ENCODE measurements at places on chromosomes 1 and 21.

- no peak for DNase-seq
Measured at GRCh38 chr1:20169932-20170331, 16.0 kb upstream of the UBXN10 start.

- DNase-seq: no peak
Measured at GRCh38 chr1:157091668-157092273, 7.8 kb downstream of the ETV3L start.

GRCh38 chr1:153544453-153545066 lies 1.0 kb downstream of the S100A4 start:
- no peak for DNase-seq

DNA sequence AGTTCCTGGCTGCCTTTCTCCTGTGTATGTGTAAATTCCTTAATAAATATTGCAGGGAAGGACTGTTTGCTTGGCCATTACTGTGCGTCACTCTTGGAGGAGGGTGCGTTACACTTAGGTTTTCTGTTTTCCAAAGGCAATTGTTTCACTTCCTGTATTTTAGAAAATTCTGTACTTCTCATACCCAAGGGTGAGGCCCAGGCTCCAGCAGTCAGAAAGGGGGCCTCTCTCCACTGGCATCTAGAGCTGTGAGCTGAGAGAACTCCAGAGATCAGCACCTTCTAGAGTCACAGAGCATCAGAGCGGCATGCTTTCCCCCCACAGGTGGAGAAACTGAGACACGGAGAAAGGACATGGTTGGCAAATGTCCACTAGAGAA lies 27.0 kb upstream of the ZFP69B start:
- no peak for DNase-seq

DNA sequence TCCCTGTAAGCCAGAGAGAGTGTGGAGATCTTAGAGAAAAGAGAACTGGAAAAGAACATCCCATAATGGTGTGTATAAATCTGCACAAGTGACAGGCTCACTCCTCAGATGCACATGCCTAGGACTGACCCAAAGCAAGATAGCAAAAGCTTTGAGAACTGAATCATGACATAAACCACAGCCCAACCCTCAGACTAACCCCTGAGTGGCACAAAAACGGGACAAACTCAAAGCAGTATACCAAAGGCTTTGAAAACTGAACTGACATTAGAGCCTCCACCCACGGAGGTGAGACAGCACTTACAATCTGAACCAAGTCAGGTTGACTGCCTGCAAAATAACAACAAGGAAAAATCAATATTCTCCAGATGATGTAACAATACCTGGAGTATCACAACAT lies 70.8 kb downstream of the TIAM1 start:
- no peak for DNase-seq

DNA sequence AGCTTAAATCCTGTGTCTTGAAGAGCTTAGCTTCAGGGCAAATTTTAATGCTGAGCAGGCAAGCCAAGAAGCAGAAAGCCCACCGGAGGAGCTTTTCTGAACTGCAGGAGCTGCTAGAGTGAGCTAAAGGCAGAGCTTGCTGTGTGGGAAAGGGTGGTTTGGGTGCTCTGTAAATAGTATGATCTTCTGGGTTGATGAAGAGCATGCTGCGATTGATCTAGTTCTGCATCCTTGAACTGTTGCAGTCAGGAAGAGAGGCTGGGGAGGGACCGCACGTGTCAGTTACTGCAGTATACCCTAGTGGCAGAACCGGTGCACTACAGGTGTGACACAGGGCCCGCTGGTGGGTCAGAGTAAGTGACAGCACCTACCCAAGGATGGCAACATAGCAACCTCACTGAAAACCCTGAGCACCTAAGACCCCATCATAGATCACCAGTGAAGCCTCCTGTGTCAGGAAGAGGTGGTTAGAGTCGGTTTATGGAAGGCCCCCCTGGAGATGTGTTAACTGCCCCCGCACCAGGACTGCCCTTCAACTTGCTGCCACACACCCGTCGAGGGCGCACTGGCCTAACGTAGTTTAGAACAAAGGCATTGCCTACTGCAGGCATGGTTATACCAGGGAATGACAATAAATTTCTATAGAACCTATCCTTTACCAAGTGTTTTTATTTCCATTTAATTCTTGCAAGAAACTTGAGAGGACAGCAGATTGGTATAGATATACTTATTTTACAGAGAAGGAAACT lies 146.0 kb upstream of the KIAA0040 start:
- no peak for DNase-seq

DNA sequence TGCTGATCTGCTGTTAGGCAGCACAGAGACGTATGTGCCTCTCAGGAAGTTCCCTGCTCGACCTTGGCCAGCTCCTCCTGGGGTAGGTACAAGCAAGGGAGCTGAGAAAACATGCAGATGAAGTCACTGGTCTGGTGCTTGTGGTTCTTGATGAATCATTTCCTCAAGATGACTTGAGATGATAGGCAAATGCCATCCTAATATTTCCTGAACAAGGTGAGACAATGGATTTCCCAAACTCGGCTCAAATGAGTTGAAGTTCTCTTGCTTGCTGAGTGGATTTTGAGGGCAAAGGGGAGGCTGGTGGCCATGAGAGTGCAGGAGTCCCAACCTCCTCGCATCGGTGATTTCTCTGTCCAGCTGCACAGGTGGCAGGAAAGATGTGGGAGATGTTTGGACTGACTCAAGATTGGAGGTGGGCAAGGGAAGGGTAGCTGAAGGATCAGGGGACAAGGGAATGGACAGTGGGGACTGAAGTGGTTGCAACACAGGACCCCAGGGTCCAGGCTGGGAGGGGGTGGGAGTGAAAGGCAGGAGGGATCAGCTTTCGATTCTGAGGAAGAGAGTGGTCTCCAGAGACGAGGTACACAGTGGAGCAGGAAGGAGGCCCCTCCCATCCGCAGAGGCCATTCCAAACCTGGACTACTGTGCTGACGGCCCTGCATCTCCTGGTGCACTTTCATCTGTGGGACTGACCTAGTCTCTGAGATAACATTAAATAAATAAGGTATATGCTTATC lies 63.9 kb downstream of the CAPN2 start:
- peak; percentile 34 for DNase-seq

- DNase-seq: no peak
Measured at GRCh38 chr1:66940981-66941380, 16.2 kb downstream of the MIER1 start.

- DNase-seq: no peak
Measured at GRCh38 chr1:81695741-81696140, 105.0 kb upstream of the ADGRL2 start.

GRCh38 chr1:41533016-41533730 lies 48.7 kb upstream of the EDN2 start:
- DNase-seq: no peak

- no peak for DNase-seq
Measured at GRCh38 chr1:90127288-90127953, 132.5 kb downstream of the ZNF326 start.

- DNase-seq: no peak
Measured at GRCh38 chr1:162327144-162327787, 49.4 kb downstream of the SPATA46 start.

DNA sequence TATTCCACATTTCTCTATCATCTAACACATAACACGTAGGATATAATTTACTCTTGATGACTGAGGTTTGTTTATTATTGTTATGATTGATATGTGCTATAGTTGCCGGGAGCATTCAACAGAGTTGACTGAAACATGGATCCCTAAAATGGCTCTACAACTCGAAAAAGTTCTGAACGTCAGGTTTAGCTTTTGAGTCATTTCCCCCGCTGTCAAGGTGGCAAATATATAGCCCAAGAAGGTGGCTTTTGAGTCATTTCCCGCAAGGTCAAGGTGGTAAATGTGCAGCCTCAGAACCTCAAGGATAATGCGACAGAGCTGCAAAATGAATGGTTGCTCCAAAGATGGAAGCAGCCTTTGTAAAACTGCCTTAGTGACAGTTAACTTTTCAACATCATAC lies 104.0 kb downstream of the NIBAN1 start:
- DNase-seq: no peak

DNA sequence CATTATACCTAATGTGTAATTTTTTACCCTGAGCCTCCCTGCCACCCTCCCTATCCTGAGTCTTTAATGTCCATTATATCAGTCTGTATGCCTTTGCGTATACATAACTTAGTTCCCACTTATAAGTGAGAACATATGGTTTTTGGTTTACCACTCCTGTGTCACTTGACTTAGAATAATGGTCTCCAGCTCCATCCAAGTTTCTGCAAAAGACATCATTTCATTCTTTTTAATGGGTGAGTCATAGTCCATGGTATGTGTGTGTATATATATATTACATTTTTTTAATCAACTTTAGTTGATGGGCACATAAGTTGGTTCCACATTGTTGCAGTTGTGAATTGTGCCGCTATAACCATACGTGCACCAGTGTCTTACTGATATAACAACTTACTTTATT lies 477.1 kb upstream of the NEGR1 start:
- DNase-seq: no peak

DNA sequence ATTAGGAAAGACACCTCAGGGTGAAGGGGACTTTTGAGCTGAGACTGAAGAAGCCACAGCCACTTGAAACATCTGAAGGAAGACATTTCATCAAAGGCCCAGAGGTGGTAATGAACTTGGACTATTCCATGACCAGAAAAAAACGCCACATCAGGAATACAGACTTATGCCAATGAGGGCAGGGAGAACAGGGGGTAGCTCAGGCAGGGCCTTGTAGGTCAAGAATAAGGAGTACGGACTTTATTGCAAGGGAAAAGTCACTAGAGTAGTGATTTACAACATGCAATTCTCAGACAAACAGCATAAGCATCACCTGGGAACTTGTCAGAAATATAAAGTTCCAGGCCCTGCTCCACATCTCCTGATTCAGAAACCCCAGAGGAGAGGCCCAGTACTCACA lies 11.8 kb downstream of the TP53BP2 start:
- no peak for DNase-seq

GRCh38 chr1:228429007-228429406 lies 12.3 kb upstream of the TRIM17 start:
- DNase-seq: no peak

- DNase-seq: no peak
Measured at GRCh38 chr1:66364578-66365391, 169.2 kb upstream of the SGIP1 start.

All from AG04450 (cell line).